ENCODE measurements at places on chromosomes 1 and 21.

DNA sequence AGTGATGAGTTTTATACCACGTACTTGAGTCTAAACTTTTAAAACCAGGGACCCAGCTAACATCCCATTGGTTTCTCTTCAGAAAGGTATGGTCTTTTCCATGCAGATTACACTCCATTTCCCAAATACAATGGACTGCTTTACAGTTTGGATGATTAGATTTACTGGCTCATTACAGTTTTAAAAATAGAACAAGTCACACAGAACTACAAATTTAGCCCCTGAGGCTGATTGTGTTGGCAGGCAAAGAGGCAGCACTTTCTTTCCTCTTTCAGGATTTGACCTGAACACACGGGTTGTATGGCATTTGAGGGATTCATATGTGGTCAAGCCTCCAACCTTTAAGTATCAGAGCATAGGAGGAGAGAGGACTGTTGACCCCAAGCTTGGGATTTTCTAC lies 21.8 kb upstream of the VTCN1 start:
- DNase-seq, result no peak

- no peak for DNase-seq
Observed at GRCh38 chr1:37424523-37424922, 49.9 kb upstream of the ZC3H12A start.

- no peak for DNase-seq
Observed at GRCh38 chr1:32719681-32720275, 17.2 kb upstream of the SYNC start.

DNA sequence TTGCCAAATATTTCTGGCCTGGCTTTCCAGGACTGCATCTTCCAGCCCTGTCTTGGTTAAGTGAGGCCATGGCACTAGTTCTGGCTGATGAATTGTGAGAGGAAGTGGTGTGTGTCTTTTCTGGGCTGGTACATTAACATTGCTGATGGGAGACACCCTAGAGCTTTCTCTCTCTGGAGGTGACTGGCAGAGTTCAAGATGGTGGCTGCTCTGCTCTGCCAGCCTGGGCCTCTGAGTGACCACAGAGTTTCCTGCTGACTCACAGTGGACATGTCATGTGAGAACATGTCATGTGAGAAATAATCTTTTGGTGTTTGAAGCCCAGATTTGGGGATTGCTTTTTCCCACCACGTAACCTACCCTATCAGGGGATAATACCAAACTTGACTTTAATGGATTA lies 218.0 kb upstream of the KIAA0040 start:
- DNase-seq, result no peak

- peak; percentile 55 for DNase-seq
Observed at GRCh38 chr1:33147997-33148314, 33.9 kb downstream of the TRIM62 start.

- no peak for DNase-seq
Observed at GRCh38 chr1:84480650-84481049, 1.6 kb downstream of the RPF1 start.

DNA sequence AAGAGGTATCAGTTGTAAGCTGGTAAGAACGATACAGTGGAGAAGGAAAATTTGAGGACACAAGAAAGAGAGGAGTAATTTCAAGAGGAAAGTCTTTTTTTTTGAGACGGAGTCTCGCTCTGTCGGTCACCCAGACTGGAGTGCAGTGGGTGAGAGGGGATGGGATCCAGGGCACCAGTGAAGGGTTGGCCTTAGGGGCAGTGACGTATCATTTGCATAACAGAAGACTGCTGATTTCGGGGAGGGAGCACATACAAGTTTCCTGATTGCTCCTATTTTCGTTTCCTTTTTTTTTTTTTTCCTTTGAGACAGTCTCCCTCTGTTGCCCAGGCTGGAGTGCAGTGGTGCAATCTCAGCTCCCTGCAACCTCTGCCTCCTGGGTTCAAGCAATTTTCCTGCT lies 4.2 kb downstream of the S100A13 start:
- no peak for DNase-seq

GRCh38 chr1:32881871-32882850 lies 4.1 kb upstream of the HPCA start:
- DNase-seq, result peak; percentile 100

DNA sequence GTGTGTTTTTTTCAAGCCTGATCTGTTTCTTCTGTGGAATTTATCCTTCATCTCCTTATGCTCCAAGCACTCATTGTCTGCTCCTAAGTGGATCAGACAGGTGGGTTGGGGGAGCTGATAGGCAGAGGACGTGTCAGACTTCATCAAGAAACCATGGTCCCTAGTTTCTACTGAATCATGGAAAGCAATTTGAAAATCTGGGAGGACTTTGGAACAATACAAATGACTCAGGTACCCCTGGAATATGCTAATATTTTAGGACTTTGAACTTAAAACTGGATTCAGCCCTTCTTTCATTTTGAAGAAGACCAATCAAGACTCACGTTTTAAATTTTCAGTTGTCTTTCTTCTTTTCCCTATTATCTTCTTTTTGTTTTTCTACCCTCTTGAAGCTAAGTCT lies 7.7 kb downstream of the ABCG1 start:
- peak; percentile 92 for DNase-seq

DNA sequence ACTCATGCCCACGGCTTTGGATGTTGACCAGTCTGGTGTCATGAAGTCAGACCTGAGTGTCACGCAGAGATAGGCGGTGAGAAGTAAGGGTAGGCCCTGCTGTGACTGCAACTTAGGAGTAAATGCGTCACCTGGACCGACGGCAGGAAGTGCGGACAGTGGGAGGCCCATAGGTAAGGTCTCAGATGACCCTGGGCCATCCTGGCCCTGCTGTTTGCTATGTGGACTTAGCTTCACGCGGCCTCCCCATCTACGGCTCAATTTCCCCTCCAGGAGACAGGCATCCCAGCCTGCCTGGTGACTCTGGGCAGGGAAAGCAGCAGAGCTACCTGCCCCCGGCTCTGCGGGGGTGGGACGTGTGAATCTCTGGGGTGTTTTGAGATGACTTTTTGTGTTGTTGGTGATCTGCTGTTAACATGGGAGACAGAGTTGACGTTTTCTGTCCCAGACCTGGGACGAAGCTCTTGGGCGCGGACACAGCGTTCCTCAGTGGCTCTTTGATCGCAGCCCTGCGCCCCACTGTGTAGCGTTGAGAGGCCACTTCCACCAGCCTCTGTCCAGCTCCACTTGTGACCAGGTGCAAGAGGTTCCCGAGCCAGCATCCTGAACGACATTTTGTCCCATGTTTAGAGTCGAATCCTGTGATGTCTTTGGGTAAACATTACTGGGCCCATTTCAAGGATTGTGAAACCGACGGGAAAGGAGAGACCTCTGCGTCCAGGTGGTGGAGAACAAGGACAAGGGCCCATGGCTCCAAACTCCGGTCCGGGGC lies 39.9 kb downstream of the CRYAA start:
- DNase-seq, result no peak

GRCh38 chr1:85142753-85143152 lies 58.1 kb downstream of the SYDE2 start:
- no peak for DNase-seq

- DNase-seq, result no peak
Observed at GRCh38 chr1:207219979-207220889, 101.2 kb upstream of the CD55 start.

DNA sequence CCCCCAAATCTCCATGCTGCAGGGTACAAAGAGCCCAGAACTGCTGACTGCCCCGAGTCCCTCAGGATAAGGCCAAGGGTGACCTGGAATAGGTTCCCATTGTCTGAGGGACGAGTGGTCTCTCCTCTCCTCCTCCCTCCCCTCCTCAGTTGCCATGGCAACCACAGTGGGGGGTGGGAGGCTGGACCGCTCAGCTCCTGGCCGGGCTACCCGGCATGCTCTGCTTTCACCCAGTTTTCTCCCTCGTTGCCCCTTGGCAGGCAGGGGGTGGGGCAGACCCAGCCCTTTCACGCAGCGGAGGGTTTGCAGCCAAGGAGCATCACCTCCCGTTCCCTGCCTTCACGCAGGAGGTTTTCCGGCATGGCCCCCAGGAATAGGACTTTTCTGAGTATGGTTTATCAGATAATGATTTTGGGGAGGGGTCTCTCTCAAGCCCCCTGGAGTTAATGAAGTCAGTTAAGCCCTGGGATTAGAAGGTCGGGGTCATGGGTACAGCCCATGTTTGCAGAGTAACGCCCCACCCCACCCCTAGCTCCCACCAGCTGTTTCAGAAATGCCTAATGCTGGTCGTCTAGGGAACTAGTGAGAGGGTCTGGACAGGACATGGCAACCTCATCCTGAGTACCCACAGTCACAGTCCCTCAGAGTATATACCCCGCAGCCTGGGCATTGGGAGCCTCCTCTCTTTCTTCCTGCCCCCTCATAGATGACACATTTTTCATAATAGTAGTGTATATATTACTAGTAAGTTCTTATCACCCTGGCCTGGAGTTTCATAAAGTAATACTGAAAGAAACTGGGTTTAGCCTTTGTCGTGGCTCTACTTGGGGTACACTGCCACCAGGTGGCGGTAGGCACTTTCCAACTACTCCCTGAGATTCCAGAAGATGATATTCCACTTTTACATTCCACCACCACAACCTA lies 20.7 kb downstream of the C1QB start:
- peak; percentile 76 for DNase-seq

GRCh38 chr1:13619909-13620308 lies 36.3 kb downstream of the PDPN start:
- no peak for DNase-seq

Measured in NCI-H82 (cell line).